ENCODE measurements at places on chromosomes 12 and 14.

- no peak for DNase-seq
Measured at GRCh38 chr12:54010053-54010971, 1.5 kb downstream of the HOXC8 start.

GRCh38 chr14:75138492-75138891, 11.6 kb upstream of the NEK9 start:
- DNase-seq = no peak

GRCh38 chr14:104343294-104343625, 204.9 kb downstream of the KIF26A start:
- no peak for DNase-seq

- peak; percentile 18 for DNase-seq
Measured at GRCh38 chr12:72272091-72272661, at the start of gene TRHDE. TRHDE (plus strand) TSS chr12:72272370; CDS start chr12:72272644, 274 bp downstream.

DNA sequence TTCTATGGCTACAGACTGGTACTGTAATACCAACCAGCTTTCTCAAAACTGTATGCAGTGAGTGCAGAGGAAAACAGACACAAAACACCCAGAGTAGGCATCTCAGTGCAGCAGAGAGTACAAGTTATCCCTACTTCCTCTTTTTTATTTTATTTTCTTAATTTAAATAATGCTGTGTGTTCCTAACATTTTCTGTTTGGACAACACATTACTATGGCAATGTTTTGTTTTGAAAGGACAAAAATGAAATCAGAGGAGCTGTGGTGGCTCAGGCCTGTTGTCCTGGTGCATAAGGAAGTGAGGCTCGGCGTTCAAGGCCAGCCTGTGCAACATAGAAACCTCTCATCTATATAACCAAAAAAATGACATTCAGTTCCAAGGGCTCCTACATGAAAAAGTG, 33.7 kb upstream of the SELPLG start:
- no peak for DNase-seq

- DNase-seq = no peak
Measured at GRCh38 chr12:128507470-128507869, 240.5 kb downstream of the TMEM132C start.

GRCh38 chr12:42125388-42125767, 19.3 kb downstream of the GXYLT1 start:
- no peak for DNase-seq

DNA sequence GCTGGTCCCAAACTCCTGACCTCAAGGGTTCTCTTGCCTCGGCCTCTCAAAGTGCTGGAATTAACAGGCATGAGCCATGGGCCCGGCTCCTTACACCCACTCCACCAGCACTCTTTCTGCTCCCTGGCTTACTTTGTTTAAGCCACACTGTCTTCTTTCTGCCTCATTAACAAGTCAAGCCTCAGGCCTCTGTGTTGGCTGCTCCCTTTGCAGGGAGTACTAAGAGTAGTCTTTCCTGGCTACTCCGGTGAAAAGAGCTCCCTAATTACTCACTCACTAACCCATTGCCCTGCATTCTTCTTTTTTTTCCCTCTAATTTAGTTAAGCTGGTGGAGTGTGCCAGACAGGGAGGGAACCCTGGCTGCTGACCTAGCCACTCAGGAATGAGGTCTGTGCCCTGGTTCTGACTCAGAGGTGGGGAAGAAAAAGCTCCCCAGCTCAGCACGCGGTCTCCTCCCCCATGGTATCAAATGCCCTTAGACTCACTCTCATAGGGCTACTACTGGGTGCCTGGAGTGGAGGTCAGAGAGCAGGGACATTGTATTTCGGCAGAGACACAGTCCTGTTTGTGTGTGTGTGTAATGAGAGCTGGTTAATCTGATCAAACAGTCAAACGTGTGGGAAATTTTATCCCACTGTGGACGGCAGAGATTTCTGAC, 19.8 kb downstream of the GALNT6 start:
- DNase-seq = no peak

DNA sequence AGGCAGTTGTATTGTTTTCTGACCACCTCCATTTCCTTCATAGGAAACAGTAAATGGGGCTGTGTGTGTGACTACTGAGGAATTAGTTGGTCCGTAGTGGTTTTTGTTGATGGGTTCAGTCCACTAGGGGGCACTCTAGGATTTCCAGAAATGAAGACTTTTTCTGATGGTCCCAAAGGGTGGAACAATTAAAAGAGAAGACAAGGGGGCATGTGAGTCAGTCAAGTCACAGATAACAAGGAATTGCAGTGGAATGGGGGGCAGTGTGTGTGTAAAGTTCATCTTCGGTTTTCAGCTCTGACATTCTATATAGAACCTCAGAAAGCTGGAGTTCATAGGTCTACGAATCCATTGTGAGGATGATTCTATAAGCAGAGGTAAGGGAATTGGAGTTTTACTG, 186.6 kb upstream of the OR4E1 start:
- DNase-seq = no peak

GRCh38 chr14:51523243-51523642, 128.5 kb upstream of the FRMD6 start:
- DNase-seq = no peak

- no peak for DNase-seq
Measured at GRCh38 chr12:31444736-31445135, 118.8 kb upstream of the SINHCAF start.

DNA sequence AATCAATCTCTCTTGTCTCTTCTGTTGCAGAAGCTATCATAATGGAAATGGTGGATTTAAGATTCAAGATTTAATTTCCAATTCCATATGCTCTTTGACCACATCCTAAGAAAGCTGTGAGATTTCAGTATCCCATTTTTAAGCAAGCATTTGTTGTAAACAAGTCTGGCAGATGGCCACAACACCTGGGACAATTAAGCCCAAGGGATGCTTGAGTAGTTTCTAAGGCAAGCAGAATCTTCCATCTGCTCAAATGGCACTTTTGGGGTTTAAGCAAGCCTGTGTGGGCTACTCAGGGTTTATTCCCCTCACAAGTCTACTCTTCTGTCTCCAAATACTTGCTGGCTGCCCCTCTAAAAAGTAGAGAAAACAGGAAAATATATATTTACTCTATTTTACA, 304.7 kb upstream of the SYT1 start:
- no peak for DNase-seq

- no peak for DNase-seq
Measured at GRCh38 chr12:115008929-115009328, 325.0 kb upstream of the TBX3 start.

DNA sequence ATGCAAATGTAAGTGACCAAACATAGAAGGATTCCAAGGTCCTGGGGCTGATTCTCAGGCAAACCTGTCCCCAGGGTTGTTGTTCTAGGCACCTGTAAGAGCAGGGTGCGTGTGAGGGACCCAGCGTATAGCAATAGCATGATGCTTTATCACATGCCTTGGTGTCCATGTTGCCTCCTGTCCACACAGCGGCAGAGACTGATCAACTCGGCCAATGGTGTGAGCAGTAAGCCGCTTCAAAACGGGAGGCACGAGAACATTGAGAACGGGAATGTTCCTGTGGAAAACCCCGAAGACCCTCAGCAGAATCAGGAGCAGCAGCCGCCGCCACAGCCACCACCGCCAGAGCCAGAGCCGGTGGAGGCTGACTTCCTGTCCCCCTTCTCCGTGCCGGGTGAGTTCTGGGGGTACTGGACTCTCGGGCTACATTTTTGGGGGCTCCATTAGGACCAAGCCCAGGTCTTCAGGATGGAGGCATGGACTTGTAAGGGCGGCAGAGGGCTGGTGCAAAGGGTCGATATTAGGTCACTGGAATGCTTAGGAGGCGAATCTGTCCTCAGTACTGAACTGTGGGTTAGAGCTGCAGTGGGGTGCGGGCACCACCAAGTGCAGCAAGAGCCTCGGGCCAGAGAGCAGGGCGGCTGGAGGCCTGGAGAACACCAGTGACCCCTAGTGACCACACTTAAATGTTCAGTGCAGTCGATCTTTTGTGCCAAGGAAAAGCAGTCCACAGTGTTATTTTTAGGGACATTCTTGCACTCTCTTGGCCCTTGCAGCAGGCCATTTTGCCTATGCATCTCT, 57.2 kb upstream of the RIN3 start:
- DNase-seq = peak; percentile 48

DNA sequence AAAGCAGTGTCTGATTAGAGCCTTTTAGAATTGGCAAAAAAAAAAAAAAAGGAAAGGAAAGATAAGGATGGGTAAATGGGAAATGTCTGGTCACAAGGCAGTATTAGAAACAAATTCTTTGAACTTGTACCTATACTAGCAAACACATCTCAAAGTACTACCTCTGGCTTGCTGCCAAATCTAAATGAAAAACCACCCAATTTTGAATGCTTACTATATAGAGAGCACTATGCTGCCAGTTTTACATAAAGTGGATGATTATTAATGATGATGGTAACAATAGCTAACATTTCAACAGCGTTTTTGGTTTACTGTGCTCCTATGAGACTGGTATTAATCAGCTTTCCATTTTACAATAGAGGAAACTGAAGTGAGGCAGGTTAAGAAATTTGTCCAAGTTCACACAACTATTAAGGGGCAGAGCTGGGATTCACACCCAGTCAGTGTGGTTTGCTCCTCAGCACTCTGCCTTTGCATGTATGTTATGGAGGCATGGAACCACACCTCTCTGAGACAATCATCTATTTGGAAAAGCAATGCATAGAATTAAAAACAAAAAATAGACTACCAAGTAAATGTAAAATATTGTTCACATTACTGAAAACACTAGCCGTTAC, 34.2 kb downstream of the ATP2B1 start:
- no peak for DNase-seq

DNA sequence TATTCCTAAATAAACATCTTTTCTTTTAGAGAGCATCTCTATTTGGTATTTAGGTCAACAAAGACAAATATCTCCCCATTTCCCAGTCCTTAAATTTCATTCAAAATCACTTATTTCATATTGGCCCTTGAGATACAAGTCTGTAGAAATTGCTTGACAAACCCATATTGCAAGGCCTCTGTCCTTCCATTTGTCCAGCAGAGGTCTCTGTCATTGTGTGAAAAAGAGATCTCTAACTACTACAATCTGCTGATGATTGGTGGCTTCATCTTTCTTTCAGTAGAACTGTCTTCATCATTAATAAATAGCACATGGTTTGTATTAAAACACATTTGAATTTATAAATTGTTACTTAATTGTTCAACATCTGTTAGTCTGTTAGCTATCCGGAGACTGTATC, 252.6 kb downstream of the ACSS3 start:
- DNase-seq = peak; percentile 26

DNA sequence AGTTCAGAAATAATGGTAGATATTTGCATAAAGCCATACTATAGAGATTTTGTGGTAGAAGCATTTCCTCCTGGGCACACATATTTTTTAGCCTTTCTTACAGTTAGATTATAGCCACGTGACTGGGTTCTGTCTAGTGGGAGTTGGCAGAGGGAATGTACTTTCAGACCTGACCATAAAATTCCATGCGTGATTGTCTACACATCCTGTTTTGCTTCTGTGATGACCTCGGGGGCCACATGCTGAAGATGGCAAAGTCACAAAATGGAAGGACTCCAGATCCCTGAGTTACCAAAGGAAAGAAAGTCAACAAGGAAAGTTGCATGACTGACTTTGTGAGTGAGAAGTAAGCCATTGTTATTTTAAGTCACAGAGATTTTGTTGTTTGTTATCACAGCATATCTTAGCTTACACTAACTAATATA, 14.6 kb upstream of the MIA2 start:
- no peak for DNase-seq

DNA sequence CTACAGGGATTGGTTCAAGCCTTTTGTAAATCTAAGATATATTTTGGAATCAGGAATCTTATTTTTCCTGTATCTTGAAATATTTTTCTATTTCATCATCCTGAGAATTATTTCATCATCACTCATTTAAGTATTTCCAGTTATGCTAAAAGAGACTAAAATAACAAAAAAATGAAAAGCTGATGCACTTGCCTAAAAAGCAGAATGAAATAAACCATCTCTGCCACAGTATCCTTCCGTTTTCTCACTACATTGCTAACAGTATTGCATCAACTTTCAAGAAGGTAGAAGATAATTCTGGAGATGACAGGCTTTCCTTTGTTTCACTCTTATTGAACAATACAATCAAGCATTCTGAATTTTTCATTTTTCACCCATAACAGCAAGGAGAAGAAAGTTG, 31.1 kb upstream of the EIF5 start:
- DNase-seq = no peak

DNA sequence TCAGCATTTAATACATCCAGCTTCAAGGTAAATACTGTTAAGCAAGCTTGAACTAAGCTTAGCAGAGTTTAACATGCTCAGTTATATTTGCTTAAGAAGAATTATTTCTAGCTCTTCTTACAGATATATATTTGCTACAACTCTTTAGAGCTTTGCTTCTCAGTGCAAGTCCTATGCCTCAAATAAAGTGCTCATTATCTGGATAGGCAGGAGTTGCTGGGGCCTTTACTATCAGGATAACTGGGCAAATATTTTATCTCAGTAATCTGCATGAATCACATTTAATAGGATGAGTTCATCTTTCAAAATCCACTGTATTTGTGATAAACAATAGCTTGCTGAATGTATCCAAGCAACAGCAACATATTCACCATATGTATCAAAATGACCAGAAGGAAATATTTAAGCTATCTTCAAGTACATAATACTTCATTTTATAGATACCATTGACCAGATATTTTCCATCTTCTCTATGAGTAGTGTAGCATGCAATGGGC, 187.6 kb downstream of the NOVA1 start:
- no peak for DNase-seq

- DNase-seq = no peak
Measured at GRCh38 chr12:53736592-53736991, 9.3 kb upstream of the CALCOCO1 start.

- DNase-seq = no peak
Measured at GRCh38 chr14:32027255-32027939, 49.7 kb upstream of the ARHGAP5 start.

GRCh38 chr12:117036046-117036445, 63.2 kb downstream of the TESC start:
- peak; percentile 44 for DNase-seq

DNA sequence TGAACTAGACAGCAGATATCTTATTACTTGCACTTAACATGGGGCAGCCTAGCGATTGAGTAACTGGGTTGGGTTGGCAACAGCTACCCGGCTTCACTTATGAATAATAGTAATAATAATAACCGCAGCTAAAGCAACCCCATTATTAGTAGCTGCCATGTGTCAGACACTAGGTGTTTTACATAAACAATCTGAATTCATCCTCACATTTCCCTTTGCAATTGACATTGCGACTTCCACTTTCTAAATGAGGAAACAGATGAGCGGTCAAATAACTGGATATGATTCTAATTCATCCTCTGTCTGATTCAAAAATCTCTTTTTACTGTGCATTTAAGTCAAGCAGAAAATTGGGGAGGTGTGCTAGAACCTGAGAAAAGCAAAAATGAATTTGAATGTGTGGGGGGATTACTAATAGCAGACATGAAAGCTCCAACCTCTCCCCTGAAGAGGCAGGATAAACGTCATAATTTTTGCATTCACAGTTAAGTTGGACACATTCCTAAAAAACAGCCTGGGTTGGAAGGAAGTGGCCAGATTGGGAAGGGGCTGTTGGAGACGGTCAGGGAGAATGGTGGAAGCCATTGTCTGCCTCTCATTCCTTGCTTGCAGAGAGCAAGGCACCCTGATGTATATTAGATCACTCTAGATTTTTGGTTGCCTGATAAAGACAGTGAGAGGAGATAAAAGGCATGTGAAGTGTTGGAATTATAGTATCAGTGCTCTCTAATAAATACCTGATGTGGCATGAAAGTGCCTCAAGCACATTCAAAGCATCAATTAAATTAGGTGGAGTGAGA, 13.1 kb downstream of the EMP1 start:
- DNase-seq = no peak

- DNase-seq = peak; percentile 84
Measured at GRCh38 chr14:99793213-99794150, at the start of gene EML1. EML1 (plus strand) TSS chr14:99793413; CDS start chr14:99793477, 64 bp downstream.

GRCh38 chr14:100688598-100689461, 37.9 kb upstream of the DLK1 start:
- DNase-seq = no peak
